COR-L47 (cell line): ENCODE measurements at places on chromosomes 11 and 22.

DNA sequence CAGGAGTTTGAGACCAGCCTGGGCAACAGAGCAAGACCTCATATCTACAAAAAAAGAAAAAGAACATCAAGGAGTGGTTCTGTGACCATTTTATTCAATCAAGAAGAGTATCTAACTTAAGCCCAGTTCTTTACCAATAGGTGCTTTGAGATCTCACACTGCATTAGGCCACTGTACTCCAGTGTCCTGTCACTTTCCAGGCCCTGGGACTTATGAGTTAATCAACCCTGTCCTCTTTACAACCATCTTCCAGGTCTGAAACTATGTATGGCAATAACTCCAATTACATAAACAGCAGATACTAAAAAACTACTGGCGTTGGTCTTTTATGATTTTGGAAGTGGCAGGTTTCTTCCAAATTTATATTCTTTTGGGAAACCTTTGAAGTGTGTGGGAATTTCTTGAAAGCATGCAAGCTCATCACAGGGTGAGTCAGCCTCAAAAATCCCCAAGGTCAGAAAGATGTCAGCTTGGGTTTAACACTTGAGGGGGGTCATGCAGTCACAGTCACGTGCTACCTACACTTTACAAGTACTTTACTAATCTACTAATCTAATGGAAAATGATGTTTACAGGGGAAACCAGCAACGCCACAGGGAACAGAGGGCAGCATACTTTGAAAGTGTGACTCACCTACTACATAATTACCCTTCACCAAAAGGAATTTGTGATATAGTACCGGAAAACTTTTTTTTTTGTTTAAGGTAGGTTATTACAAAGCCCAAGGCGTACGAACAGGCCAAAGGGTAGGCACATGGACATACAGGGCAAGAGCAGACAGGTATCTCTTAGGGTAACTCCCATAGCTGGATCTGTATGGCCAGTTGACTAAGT lies 15.6 kb downstream of the PISD start:
- DNase-seq, result no peak

DNA sequence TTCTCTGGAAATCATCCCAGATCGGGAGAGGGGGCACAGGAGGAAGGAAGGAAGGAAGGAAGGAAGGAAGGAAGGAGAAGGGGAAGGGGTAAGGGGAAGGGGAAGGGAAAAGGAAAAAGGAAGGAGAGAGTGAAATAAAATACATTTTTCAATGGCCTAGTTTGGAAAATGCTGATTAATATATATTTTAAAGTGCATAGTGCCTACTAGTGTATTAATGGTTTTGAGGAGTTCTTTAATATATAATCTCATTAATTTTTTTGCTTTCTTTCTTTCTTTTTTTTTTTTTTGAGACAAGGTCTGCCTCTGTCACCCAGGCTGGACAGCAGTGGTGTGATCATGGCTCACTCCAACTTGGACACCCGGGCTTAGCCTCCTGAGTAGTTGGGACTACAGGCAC lies 107.8 kb upstream of the FOLH1 start:
- no peak for DNase-seq

- DNase-seq, result no peak
Observed at GRCh38 chr11:95904009-95904650, 19.8 kb downstream of the MTMR2 start.

- no peak for DNase-seq
Observed at GRCh38 chr11:12116425-12117032, 6.1 kb downstream of the MICAL2 start.

GRCh38 chr22:32991353-32992101 lies 66.7 kb downstream of the SYN3 start:
- DNase-seq, result no peak

DNA sequence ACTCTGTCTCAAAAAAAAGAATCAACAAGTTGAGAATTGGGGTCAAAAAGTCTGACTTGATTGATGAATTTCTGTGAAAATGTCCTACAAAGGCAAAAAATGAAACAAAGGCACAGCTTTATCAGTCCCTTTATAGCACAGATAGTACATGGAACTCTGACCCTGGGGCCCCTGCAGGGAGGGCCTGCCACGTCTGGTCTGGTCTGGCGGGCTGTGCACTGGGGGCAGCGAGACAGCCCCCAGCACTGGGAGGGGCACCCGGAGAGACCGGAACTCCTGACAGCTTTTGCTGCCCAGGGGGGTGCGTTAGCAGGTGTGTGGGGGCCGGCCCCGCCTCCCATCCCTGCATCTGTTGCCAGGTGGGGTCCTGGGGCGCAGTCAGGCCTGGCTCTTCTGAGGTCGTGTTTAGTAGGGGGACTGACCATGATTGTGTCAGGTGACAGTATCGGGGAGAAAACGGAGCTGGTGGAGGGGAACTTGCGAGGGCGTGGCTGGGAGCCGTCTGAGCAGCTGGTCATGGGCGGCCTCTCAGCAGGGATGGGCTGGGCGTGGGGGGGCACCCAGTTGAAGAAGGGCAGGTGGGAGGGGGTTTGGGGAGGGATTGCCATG lies 51.7 kb downstream of the GRAMD4 start:
- DNase-seq, result no peak

GRCh38 chr11:121291896-121292494 lies 576 bp upstream of the SC5D start:
- DNase-seq, result peak; percentile 15

DNA sequence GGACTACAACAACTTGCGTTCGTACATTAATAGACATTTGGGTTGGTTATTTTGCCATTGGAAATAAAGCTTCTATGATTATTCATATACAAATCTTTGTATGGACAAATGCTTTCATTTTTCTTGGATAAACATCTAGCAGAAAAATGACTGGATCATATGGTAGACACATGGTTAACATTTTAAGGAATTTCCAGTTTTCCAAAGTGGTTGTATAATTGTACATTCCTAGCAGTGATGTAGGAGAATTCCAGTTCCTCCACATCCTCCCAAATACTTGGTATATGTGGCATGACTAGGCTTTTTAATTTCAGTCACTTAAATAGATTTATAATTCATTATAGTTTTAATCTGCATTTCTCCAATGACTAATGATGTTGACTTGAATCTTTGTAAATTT lies 246.2 kb upstream of the NCAM1 start:
- DNase-seq, result no peak

- no peak for DNase-seq
Observed at GRCh38 chr11:35474688-35475087, 50.7 kb downstream of the PAMR1 start.

- no peak for DNase-seq
Observed at GRCh38 chr22:24040946-24041345, 29.8 kb downstream of the CABIN1 start.

- DNase-seq, result peak; percentile 62
Observed at GRCh38 chr11:118171269-118172062, 5.0 kb downstream of the SCN2B start.

- no peak for DNase-seq
Observed at GRCh38 chr11:119635776-119636175, 93.2 kb downstream of the NECTIN1 start.

DNA sequence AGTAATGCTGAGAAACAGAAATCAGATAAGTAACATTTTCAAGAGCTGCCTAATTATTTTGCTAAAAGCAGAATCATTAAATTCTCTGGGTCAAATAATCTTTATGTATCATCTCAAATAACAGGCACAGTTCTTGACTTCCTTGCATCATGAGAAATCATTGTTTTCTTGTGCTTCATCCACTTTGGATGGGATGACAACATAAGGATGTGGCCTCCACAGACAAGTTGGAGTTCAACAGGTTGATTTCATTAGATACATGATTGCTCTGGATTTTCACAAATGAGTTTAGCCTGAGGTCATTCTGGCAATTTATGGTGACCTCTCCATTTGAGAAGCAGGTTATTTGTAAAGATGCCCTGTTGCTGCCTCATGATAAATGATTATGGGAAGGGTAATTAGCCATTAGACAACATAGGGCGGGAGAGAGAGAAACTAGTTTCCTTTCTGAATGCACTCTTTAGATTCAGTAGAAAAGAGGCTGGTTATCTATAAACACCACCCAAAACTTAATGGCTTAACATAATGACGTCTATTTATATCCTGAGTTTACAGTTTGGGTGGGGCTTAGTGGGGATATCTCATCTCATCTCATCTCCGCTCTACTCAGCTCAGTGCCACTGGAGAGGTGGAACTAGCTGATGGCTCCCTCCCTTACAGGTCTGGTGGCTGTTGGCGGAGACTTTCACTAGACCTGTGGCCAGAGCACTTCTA lies 35.0 kb upstream of the ADORA2A start:
- peak; percentile 33 for DNase-seq

- no peak for DNase-seq
Observed at GRCh38 chr11:117837791-117838190, 13.2 kb upstream of the FXYD2 start.

- DNase-seq, result no peak
Observed at GRCh38 chr11:35039076-35039475, 99.9 kb upstream of the CD44 start.

GRCh38 chr11:119520400-119520799 lies 97.4 kb upstream of the THY1 start:
- DNase-seq, result no peak

- DNase-seq, result no peak
Observed at GRCh38 chr11:68089679-68090078, 31.5 kb downstream of the CHKA start.

- no peak for DNase-seq
Observed at GRCh38 chr11:92083123-92083522, 141.5 kb upstream of the FAT3 start.

GRCh38 chr11:23778971-23779370 lies 717.9 kb upstream of the LUZP2 start:
- no peak for DNase-seq

- no peak for DNase-seq
Observed at GRCh38 chr11:65503368-65503948, 4.6 kb downstream of the MALAT1 start.

DNA sequence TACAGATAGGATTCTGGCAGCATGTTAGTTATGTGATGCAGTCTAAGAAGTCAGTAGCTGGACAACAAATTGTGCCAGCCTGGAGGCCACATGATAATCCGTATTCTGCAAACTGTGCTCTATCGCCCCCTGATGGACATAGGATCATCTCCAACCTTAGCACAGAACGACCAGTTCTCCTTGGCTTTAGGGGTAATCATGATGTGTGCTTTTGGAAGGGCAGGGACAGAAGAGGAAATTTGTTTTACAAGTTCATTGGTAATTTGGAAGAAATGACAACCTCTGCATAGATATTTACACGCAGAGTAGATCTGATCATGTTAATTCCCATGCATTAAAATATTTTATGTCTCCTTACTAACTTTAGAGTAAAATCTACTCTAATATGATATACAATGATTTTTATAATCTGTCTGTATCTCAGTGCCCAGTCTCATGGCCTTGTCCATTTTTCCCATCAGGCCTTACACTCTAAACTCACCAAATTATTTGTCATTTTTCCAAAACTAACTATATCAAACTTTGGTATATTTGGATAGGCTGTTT lies 12.1 kb downstream of the OR10D3 start:
- peak; percentile 71 for DNase-seq

- no peak for DNase-seq
Observed at GRCh38 chr22:30190574-30190973, 56.0 kb downstream of the LIF start.
